ENCODE measurements at places on chromosomes 5 and 9. TPM values are rescaled to one million over a fixed set of nuclear protein-coding genes. Genes with fewer than 3 reads are reported as not detected.

Gene AGXT2
- polyA plus RNA-seq: not detected

Gene STKLD1
- 0.68 TPM for polyA plus RNA-seq

Gene TAF1L
- not detected for polyA plus RNA-seq

Gene PRRX2
- polyA plus RNA-seq: 0.92 TPM

Gene NR5A1
- not detected for polyA plus RNA-seq

Gene SMIM33
- polyA plus RNA-seq: 0.04 TPM

Gene CYSRT1
- polyA plus RNA-seq: not detected

Gene PCDHA3
- 0.12 TPM for polyA plus RNA-seq

Gene PTGDS
- polyA plus RNA-seq: 74.9 TPM

Gene BTNL8
- 1.00 TPM for polyA plus RNA-seq

Gene LRRC14B
- polyA plus RNA-seq: not detected

Gene IFNW1
- polyA plus RNA-seq: not detected

Gene KCNIP1
- polyA plus RNA-seq: 0.09 TPM

Gene PCDHB15
- polyA plus RNA-seq: 3.2 TPM

Gene CCDC192
- polyA plus RNA-seq: not detected

Gene PGM5
- polyA plus RNA-seq: 30.0 TPM

Gene PCDHGA5
- polyA plus RNA-seq: 0.34 TPM

Gene PCA3
- polyA plus RNA-seq: not detected

Gene FCN2
- 3.1 TPM for polyA plus RNA-seq

Gene CDH9
- polyA plus RNA-seq: not detected

Gene MLANA
- polyA plus RNA-seq: not detected

Gene FAXDC2
- polyA plus RNA-seq: 20.2 TPM

Gene LIX1
- not detected for polyA plus RNA-seq

Gene NUTM2F
- not detected for polyA plus RNA-seq

Gene TNPO1
- polyA plus RNA-seq: 17.3 TPM

Gene MAST4
- 16.6 TPM for polyA plus RNA-seq

Gene C5orf58
- not detected for polyA plus RNA-seq

Gene NEUROG1
- not detected for polyA plus RNA-seq

Gene ENTPD2
- 1.3 TPM for polyA plus RNA-seq

Gene CD74
- 118 TPM for polyA plus RNA-seq

Gene KCTD16
- 0.22 TPM for polyA plus RNA-seq

Gene TLR4
- polyA plus RNA-seq: 15.2 TPM

Gene PRRC1
- polyA plus RNA-seq: 17.4 TPM

Gene FOXD4L5
- not detected for polyA plus RNA-seq

Gene FOXD4L6
- polyA plus RNA-seq: not detected

Gene SFXN1
- 5.9 TPM for polyA plus RNA-seq

Gene BASP1
- 45.8 TPM for polyA plus RNA-seq

Gene ACOT12
- polyA plus RNA-seq: not detected

Gene HMHB1
- not detected for polyA plus RNA-seq

Gene TXNDC8
- not detected for polyA plus RNA-seq

Gene ADAMTS19
- polyA plus RNA-seq: not detected

Gene SAXO1
- polyA plus RNA-seq: 0.01 TPM

Gene FAM153A
- 5.1 TPM for polyA plus RNA-seq

Gene IFNA13
- not detected for polyA plus RNA-seq

Gene GAPT
- 0.32 TPM for polyA plus RNA-seq

Gene PCDHB2
- polyA plus RNA-seq: 0.79 TPM

Gene FGF1
- polyA plus RNA-seq: 2.4 TPM

Gene GALNT10
- polyA plus RNA-seq: 8.1 TPM

Gene SLC12A7
- 9.3 TPM for polyA plus RNA-seq

Gene SPATA31E1
- not detected for polyA plus RNA-seq

Gene NDUFA8
- polyA plus RNA-seq: 99.1 TPM

Gene ATP10B
- 1.8 TPM for polyA plus RNA-seq

Gene KIF4B
- polyA plus RNA-seq: not detected

Gene NOXA1
- polyA plus RNA-seq: 2.0 TPM

Gene RCL1
- polyA plus RNA-seq: 29.8 TPM

Gene NIM1K
- 0.33 TPM for polyA plus RNA-seq

Gene ZNF366
- polyA plus RNA-seq: 1.5 TPM

Gene GABRA6
- not detected for polyA plus RNA-seq

Gene TCOF1
- polyA plus RNA-seq: 8.9 TPM

Gene COL15A1
- 13.5 TPM for polyA plus RNA-seq
